Vagina (tissue), 2 donors: ENCODE measurements at places on chromosomes 4 and X.

DNA sequence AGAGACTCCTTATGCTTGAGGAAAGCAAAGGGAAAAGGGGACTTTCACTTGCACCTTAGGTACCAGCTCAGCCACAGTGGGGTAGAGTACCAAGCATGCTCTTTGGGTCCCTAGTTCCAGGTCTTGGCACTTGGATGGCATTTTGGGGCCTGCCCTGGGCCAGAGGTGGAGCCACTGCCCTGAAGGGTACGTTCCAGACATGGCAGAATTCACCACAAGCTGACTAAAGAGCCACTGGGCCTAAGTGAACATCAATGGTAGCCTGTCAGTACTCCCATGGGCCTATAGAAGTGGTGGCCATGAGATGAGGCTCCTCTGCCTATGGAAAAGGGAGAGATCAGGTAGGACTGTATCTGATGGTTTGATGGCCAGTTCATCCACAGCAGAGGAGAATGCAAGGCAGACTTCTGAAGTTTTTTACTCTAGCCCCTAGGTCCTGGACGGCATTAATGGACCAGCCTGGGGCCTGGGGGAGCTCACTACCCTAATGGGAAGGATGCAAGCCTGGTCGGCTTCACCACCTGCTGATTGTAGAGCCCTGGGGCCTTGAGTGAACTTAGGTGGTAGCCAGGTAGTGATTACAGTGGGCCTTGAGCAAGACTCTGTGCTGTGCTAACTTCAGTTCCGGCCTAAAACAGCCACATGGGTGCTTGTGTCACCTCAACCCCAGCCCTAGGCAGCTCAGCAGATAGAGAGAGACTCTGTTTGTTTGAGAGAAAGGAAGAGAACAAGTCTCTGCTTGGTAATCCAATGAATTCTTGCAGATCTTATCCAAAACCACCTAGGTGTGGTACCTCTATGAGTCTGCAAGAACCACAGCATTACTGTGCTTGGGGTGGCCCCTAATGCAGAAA lies 19.8 kb upstream of the HSFX4 start:
- DNase-seq = no peak

- no peak for DNase-seq
Observed at GRCh38 chr4:103137446-103137827, 37.8 kb upstream of the BDH2 start.

DNA sequence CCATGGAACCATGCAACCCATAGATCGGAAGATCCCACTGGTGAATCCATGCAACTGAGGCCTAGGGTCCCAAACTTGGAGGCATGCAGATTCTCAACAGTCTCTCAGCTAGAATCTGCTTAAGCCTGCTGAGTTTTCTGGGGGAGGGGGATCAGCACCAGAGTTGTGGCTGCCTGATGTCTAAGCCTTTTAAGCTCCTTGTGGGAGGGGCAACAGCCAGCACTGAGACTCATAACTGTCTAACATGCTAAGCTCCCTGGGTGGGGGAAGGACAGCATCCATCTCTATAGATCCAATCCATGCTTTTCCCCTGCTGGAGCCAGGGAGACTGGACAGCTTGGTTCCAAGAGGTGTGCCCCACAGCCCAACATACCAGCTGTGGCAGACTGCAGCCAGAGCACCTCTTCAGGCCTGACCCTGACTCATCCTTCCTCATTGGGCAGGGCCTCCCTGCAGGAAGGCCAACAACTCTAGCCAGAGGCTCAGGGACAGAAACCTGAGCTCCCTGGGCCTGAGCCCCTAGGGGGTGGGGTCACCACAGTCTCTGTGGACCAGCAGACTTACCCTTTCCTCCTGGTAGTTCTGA lies 300.1 kb upstream of the SLC7A11 start:
- DNase-seq = no peak

- no peak for DNase-seq
Observed at GRCh38 chr4:19425146-19425545, 826.6 kb upstream of the SLIT2 start.

- no peak for DNase-seq
Observed at GRCh38 chrX:123994730-123995129, 33.2 kb downstream of the STAG2 start.

DNA sequence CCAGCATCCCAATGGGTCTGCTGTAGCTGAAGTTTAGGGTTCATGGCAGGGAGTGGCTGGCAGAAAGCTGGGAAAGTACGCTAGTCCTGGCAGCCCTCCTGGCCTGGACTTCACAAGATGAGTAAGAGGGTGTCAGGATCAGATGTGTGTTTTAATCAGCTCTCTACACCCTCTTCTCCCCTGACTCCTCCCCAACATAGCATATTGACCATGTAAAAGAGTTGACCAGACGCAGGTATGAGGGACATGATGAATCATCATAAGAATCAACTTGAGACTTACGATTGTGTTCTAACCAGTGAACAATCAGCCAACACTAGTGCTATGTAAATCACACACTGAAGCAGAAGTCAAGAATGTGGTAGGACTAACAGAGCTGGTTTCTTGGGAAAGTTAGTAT lies 5.3 kb downstream of the SOWAHB start:
- no peak for DNase-seq

GRCh38 chr4:187562345-187562744 lies 433.2 kb upstream of the ZFP42 start:
- DNase-seq = no peak

DNA sequence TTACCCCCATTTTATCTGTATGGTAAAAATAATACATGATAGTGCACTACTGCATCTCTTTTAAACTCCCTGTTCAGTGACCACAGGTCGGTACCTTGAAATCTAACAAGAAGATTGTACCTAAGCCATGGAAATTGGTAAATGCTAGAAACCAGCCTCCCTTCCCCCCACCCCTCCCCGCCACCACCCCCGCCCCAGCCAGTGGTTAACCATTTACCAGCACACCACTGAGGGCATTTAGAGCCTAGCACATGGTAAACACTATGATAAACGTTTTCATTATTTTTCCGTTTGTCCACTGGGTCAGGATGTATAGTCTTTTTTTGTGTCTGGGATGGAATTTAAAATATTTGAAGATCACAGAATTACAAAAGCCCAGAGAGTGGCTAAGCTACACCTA lies 703 bp upstream of the FTSJ1 start:
- DNase-seq = no peak

- no peak for DNase-seq
Observed at GRCh38 chr4:92182736-92183407, 120.9 kb upstream of the GRID2 start.
